ENCODE measurements at places on chromosomes 6 and 20. TPM values are rescaled to one million over a fixed set of nuclear protein-coding genes. Genes with fewer than 3 reads are reported as not detected.

The PGC gene
- total RNA-seq, result 0.27 TPM

- no peak for DNase-seq
Measured at GRCh38 chr6:61200444-61200843, 1085.6 kb downstream of the KHDRBS2 start.

DNA sequence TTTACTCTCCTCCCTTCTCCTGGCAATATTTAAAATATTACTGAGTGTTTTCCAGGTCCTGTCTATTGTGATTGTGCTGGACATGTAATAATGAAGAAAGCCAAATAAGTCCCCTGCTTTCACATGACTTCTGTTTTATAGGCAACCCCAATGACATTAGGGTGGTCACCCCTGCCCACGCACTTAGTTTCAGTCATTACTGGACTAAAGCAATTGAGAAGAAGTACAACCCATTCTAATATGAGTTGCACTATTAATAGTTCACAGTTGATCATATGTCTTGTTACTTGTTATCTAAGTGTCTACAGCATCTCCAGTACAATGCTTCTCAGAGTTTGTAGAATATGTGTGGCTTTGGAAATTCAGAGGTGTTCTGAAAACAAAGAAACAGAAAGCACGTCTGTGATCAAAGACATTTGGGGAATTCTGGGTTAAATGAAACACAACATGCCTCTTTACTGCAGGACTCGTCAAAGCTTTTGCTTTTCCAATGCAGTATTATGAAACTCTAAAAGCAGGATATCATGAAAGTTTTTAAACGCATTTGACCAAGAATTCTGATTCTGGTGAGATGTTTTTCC, 789.5 kb downstream of the DHX35 start:
- no peak for DNase-seq

DNA sequence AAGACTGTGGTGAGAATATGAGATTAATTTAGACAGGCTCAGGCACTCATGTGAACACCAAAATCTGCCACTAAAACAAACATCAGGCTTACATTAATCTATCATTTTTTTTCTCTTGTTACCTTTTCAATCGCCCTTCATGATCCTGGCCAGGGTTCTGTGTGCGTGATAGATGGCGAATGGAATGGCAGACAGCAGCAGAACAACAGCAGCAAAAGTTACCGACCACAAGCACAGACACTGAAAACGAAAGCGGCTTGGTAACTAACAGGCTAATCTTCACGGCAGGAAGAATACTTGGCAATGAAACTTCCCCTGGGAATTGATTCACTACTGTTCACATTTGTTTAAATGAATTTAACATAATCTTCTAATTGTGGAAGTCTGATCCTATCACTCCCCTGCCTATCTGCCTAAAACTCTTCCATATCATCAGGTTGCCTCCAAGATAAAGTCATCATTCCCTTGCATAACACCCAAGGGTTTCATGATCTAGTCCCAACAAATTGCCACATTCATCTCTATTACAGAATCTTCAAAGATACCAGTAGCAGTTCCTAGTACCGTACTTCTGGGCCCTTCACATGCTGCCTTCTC, 28.7 kb downstream of the PTPRK start:
- DNase-seq, result no peak

The CBLN4 gene
- total RNA-seq, result 14.1 TPM
